ENCODE measurements at places on chromosomes 7 and 10.

- DNase-seq, result no peak
Measured at GRCh38 chr10:85527616-85528317, 838.8 kb downstream of the GRID1 start.

- peak; percentile 70 for DNase-seq
Measured at GRCh38 chr10:3066317-3067117, 831 bp upstream of the PFKP start.

DNA sequence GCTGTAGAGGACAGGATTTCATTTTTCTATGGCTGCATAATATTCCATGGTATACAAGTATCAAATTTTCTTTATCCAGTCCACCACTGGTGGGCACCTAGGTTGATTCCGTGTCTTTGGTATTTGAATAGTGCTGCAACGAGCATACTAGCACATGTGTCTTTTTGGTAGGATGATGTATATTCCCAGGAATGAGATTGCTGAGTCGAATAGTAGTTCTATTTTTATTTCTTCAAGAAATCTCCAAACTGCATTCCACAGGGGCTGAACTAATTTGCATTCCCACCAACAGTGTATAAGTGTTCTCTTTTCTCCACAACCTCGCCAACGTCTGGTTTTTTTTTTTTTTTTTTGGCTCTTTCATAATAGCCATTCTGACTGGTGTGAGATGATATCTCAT lies 550.0 kb downstream of the REEP3 start:
- DNase-seq, result no peak

DNA sequence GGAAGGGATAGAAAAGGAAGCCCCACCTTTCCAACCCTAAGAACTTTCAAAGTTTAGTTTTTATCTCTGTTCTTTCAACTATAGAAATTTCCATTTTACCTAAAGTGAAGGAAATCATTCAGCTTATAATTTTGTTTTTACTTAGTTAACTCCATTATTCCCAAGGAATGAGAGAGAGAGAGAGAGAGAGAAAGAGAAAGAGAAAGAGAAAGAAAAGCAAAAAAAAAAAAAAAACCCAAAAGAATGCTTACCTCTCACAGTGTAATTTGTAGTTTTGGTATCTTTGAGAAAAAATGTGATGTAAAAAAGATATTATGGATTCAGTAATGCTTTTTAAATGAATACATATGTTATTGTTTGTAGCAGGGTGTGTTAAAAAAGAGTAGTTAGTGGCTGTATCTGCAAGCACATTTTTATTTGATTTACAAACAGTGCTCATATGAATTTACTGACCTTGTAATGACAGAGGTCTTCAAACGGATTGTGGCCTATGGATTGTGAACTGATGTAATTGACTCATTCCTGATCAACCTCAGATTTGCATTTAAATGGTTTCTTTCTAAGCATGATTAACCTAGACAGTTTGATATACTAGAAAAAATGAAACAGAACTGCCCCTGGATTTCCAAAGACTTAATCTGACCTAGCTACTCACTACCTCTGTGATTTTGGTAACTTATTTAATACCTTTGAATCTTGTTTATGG lies 64.9 kb downstream of the LCOR start:
- no peak for DNase-seq

- no peak for DNase-seq
Measured at GRCh38 chr7:142482891-142483658, 225.2 kb upstream of the PRSS58 start.

- peak; percentile 71 for DNase-seq
Measured at GRCh38 chr7:461453-462172, 58.0 kb downstream of the PDGFA start.

DNA sequence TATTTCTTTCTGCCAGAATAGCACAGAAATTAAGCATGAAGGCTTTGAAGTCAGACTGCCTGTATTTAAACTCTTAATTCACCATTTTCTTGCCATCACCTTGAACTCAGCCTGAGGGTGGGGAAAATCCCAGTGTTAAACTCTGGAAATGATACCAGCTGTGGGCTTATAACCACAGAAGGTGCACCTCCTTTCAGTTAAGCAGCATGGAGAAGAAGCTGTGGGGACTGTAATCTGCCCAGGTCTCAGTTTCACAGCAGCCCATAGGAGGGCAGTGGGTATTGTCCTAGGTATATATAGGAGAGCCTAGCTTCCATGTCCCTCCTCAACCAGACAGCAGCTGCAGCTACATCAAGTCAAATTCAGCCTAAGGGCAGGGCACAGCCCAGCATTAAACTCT lies 241.6 kb downstream of the HPSE2 start:
- no peak for DNase-seq

DNA sequence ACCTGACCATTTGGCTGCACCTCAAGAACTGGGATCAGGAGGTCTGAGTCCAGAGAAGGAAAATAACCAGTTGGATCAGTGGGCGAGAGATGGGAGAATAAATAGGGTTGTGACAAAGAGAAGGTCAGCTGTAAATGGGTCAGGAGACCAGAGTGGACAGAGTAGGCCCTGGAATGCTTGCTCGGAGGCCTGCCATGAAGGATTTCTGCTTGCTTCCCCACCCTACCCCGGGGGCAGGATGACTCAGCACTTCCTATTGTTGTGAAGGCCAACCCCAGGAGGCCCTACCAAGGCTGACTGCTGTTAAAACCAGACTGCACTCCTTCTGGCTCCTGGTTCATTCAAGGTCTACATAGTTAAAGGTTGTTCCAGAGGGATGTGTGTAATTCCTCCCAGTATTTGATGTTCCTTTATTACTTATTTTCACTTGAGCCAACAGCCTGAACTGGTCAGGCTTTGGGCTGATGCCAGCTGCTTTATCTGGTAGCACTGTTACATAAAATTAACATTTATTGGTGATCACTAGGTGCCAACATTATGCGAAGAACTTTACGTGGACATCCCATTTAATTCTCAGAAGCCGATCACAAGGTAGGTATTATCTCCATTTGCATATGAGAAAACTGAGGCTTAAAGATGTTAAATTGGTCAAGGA lies 27.3 kb upstream of the IFRD1 start:
- DNase-seq, result peak; percentile 84

DNA sequence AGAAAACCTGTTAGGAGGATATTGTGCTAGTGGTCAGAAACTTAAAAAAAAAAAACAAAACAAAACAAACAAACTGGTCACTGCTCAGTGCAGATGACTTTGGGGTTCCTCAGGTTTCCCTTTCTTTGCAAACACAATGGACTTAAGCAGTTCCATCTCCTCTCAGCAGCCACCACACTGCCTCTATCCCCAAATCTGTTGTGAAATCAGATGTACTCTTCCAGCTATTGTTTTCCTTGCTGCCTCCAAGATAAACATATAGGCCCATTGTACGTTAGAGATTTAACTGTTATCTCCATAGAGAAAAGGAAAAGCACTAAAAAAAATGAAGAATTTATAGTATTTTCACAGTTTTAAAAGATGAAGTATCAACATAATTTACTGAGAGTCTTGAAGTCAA lies 147.1 kb downstream of the MPP7 start:
- no peak for DNase-seq

DNA sequence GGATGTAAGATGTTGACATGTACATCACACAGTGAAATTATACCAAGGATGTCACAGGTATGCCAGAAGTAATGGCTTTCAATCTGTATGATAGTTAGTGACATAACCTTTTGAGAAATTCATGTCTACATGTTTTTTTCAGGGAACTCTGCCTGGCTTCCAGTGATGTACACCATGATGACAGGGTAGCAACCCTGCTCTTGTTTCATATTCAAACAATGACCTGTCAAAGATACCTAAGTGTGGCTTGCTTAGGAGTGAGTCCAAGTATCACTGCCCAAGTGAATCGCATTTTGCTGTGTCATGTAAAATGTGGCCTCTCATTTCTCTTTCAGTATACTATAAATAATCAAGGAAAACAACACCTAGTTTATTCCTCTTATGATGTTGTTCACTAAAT lies 205.8 kb upstream of the DKK1 start:
- DNase-seq, result no peak

DNA sequence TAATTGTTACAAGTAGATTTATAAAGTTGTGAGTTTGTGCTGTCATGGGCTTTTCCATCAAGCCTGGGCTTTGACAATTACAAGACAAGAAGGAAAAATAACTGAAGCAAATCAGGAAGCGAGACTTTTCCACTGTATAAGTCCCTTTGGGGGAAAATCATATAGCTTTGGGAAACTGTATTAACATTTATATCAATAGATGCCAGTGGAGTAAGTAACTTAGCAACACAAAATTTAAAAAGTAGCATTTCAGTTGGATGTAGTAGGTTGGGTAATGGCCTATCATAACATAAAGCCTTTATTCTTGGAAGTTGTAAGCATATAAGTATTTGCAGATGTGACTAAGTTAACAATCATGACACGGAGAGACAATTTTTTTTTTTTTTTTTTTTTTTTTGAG lies 931.1 kb downstream of the CNTNAP2 start:
- DNase-seq, result no peak

DNA sequence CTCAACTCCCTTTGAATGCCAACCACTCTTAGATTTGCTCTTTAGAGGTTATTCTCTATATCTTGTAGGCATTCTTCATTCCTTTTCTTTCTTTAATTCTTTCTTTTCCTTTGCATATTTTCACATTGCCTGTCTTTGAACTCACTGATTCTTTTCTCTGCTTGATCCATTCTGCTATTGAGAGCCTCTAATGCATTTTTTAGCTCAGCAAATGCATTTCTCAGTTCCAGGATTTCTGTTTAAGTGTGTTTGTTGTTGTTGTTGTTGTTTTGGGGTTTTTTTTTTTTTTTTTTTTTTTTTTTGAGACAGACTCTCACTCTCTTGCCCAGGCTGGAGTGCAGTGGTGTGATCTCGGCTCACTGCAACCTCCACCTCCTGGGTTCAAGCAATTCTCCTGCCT lies 71.6 kb downstream of the FBXL13 start:
- no peak for DNase-seq

- DNase-seq, result no peak
Measured at GRCh38 chr7:111050875-111051416, 40.0 kb upstream of the LRRN3 start.

- no peak for DNase-seq
Measured at GRCh38 chr7:142833174-142834048, 21.5 kb upstream of the EPHB6 start.

DNA sequence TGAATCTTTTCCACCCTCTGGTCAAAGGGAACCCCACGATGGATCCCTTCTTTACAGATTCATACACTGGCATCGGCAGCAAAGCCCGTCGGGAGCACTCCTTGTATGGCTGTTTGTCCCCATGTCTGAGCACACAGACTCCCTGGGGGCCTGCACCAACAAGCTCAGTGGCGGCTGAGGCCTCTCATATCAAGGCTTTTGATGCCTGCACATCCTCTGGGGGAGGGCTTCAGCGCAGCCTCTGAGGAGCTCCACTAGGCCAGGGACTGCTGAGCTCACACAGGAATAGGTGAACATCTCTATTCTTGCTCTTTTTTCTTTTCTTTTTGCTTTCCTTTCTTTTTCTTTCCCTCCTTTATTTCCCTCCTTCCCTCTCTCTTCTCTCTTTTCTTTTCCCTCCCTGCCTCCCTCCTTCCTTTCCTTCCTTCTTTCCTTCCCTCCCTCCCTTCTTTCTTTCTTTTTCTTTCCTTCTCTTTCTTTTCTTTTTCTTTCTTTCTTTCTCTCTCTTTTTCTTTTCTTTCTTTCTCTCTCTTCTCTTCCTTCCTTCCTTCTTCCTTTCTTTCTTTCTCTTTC lies 174.6 kb downstream of the CCDC3 start:
- no peak for DNase-seq

DNA sequence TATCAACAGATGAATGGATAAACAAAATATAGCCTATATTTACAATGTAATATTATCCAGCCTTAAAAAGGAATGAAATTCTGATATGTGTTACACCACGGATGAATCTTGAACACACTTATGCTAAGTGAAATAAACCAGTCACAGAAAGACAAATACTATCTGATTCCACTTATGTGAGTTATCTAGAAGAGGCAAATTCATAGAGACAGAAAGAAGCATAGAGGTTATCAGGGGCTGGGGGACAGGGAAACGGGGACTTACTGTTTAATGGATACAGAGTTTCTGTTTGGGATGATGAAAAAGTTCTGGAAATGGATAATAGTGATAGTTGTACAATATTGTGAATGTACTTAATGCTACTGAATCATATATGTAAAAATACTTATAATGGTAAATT lies 329.9 kb downstream of the LRMDA start:
- no peak for DNase-seq

DNA sequence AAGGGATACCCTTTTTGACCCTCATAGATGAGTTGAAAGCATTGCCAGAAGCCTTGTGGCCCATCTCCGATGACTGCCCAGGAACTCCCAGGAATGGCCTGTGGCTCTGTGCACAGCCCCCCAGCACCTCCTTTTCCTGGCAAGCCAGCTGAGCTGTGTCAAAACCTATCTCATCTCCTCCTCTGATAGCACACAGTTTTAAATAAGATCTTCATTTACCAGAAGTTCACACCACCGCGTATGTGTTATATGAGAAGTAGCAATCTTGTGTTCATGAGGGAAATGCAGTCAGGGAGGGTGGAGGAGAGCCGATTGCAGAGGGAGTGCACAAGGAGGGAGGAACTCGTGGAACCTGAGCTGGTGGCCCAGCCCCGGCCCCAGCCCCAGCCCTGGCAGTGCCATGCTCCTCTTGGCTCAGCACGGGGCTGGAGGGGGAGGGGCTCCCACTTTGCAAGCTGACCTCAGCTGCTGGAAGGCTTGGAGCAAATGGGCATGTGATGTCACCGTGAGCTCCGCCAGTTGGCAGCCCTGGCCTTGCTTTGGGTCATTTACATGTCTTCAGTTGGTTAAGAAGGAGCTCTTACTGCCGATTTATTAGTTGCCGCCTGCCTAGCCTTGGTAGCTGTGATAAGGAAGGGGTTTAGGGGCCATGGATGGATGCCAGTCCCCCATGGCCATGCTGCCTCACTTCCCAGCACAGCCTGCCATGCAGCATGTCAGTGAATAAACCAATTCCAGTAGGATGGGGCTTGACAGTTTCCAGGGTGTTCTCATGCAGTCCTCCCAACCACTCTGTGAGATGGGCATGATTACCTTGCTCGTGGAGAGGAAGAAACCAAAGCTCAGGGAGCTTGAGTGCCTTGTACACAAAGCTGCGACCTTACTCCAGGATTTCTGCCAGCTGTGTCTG lies 20.0 kb downstream of the UNC5B start:
- peak; percentile 64 for DNase-seq

DNA sequence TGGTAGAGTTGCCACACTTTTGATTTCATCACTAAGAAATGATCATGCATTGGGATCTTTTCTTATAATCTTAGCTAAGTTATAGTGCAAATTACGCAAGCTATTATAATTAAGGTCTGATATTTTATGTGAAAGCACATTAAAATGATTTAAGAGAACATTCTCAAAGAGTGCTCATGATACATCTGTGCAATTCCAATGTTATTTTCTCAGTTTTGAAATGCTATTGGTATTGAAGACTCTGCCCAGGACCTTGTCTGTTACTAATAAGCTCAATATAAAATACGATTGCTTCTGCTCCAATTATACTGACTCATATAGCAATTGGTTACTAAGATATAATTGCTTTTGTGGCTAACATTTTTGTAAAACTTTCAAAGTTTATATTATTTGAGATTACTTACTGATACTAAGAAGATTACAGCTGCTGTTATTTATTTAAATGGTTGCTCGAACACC lies 180.9 kb downstream of the ADAM12 start:
- DNase-seq, result no peak

DNA sequence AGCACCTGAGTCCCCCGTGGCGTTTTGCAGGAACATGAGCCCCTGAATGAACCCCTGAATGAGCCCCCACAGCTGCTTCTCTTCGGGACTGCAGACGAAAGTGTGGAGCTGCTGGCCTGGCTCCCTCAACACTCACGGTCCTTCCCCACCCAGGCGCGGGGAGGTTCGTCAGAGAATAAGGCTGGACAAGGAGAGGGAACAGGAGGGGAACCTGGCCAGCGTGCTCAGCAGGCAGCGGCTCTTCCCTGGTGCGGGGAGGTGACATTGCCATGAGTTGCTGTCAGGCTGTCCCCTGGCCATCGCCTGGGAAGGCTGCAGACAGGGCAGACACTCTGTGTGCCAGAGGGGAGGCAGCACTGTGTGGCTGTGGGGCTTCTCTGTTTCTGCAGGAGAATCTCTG lies 80.9 kb upstream of the SHH start:
- no peak for DNase-seq

Measured in ascending aorta (tissue), 2 donors.